ENCODE measurements at places on chromosomes 16 and 17. TPM values are rescaled to one million over a fixed set of nuclear protein-coding genes. Genes with fewer than 3 reads are reported as not detected.

DNA sequence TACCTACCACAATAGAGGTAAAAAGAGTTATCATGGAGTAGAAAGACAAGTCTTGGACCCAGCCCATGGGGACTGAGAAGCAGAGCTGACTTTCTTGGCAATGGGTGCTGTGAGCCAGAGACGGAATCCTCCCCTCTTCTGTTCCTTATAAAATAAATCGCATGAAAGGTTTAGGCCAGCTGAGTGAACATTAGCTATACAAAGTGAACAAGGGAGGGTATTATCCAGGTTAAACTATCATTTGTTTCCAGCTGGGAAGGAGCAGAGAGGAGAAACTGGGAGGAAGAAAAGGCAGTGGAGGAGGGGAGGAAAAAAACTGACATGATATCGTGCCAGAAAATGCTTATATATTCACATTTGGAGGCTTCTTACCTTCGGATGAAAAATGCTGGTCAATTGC, 13.3 kb upstream of the PAFAH1B1 start:
- H3K36me3 ChIP-seq = no peaks in the 10 kb centered on the region
- H3K4me1 ChIP-seq = no peaks in the 10 kb centered on the region
- H3K4me3 ChIP-seq = no peak overlapping the region
- no peak for DNase-seq

DNA sequence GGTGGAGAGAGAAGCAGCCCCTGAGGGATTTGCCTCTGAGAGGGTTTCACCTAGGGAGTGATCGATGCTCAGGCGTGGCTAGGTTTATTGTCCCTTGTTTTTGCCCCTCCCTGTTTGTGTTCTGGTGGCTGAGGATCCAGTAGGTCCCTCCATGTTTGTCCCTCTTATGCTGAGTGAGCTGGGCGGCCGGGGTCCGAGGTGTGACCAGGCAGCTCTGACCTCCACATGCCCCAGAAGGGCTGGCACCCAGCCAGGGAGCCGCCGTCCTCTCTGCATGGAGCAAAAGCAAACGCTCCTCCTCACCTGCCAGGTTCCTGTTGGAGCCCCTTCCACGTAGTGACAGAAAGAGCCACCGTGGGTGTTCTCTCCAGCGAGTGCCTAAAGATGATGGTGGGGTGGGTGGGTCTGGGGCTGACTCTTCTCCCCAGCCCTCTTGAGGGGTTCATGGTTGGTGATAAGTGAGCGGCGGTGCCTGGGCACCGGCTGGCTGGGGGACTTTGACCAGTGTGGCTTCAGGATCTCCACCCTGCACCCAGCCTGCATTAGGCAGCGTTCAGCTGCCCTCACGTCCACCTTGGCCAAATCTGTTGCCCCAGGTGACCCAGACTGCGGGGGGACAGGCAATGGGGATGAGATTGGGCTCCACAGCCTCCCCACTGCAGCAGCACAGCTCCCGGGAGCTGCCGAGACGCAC, 14.1 kb upstream of the NUDT16L1 start:
- H3K27ac ChIP-seq = peak overlapping the region; percentile 75
- H3K36me3 ChIP-seq = no peaks in the 10 kb centered on the region
- H3K4me3 ChIP-seq = peak overlapping the region; percentile 31
- H3K27me3 ChIP-seq = no peaks in the 10 kb centered on the region
- peak; percentile 75 for DNase-seq

The C17orf67 gene
- total RNA-seq = 2.4 TPM

DNA sequence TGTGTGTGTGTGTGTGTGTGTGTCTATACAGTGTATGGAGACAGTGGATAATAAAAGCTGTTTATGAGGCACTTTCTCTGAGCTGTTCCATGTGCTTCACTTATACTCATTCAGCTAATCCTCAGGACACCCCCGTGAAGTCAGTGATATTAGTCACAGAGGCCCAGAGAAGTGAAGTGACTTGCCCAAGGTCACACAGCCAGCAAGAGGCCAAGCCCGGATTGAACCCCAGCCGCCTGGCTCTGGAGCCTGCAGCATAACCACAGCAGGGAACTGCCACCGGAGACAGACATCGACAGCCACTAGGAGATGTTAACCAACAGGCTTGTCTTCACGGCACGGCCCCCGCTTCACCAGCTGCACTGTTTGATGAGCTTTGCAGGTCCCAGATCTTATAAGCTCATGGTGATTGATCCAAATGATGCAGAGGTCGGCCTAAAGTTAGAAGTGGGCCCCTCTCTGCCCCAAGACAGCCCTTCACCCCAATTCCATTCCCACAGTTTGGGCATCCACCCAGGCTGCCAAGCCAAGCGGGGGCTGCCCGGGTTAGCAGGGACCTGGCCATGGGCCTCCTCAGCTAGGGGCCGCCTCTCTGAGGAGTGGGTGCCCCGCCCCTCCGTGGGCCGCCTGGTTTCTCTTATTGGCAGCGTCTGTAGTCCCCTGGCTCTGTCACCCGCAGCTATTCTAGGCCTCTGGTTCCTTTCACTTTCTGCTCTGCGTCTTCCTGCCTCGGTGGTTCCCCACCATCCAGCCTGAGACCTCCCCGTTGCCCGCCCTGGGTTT, 30.9 kb downstream of the SOCS1 start:
- no peak overlapping the region for H3K27ac ChIP-seq
- DNase-seq = no peak
- no peaks in the 10 kb centered on the region for H3K27me3 ChIP-seq
- H3K4me1 ChIP-seq = peaks cover 10% of the 10 kb centered on the region

The TXNL4B gene
- total RNA-seq = 23.1 TPM

DNA sequence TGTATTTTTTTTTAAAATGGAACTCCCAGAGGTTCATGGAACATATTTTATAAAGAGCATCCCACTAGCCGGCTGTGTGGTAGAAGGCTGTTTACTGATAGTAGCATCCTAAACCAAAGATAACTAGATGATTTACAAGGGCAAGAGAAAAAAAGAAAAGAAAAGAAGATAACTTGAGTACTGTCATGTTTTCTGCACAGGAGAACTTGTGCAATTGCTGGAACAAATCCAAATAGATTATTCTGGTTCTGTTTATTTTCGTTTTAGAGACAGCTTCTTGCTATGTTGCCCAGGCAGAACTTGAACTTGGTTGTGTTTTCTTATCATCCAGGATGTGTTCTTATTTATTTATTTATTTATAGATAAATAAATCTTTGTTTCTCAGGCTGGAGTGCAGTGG, 20.9 kb upstream of the PPM1D start:
- no peak overlapping the region for H3K4me3 ChIP-seq
- no peak for DNase-seq
- no peaks in the 10 kb centered on the region for H3K36me3 ChIP-seq
- H3K27me3 ChIP-seq = no peaks in the 10 kb centered on the region
- peaks cover 6% of the 10 kb centered on the region for H3K4me1 ChIP-seq

The COIL gene
- total RNA-seq = 17.8 TPM

The APOH gene
- not detected for total RNA-seq

DNA sequence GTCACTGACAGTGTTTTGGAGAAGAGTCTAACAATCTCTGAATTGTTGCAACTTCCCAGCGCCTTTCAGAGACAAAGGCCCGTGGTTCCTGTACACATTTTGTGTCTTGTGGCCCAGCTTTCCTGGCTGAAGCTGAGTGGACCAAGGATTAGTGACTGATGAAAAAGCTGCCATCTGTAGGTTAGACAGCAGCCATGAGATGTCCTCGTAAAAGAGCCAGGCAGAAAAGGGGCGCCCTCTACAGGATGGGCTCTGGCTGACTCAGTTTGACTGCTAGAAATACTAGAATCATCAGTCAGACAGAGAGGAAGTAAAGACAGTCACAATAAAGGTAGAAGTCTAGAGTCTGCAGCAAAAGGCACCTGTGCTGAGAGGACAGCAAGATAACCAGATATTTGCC, 26.5 kb upstream of the NF1 start:
- no peak overlapping the region for H3K27ac ChIP-seq
- no peaks in the 10 kb centered on the region for H3K27me3 ChIP-seq
- DNase-seq = no peak
- no peaks in the 10 kb centered on the region for H3K36me3 ChIP-seq

The C17orf50 gene
- total RNA-seq = not detected

The CETP gene
- total RNA-seq = 0.15 TPM

- no peaks in the 10 kb centered on the region for H3K36me3 ChIP-seq
- DNase-seq = no peak
- no peaks in the 10 kb centered on the region for H3K4me1 ChIP-seq
These were observed 4.5 kb downstream of the CD79B start for GRCh38 chr17:63927464-63928171.

The RAMP2 gene
- total RNA-seq = 15.1 TPM

DNA sequence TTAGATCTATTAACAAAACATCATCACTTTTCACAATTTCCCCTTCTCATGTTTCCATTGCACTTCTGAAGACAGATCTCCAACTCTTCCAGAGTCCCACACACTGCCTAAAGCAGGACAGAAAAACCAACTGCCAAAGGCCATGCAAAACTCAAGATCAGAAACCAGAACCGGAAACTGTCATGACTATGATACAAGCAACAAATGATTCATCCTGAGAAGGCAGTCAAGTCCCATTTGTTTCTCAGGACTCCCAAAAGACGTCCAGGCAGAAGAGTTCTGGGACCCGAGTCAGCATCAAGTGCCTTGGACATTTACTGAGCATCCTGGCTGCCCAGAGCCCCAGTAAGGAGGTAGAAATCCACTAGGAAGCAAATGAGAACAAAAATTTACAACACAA, 38.8 kb downstream of the ERN1 start:
- H3K27me3 ChIP-seq = no peaks in the 10 kb centered on the region
- no peak for DNase-seq
- H3K27ac ChIP-seq = no peak overlapping the region
- H3K4me1 ChIP-seq = no peaks in the 10 kb centered on the region

GRCh38 chr17:70320673-70321345, 151.5 kb downstream of the KCNJ2 start:
- DNase-seq = no peak
- no peak overlapping the region for H3K4me3 ChIP-seq
- H3K27me3 ChIP-seq = no peaks in the 10 kb centered on the region
- H3K4me1 ChIP-seq = no peaks in the 10 kb centered on the region

DNA sequence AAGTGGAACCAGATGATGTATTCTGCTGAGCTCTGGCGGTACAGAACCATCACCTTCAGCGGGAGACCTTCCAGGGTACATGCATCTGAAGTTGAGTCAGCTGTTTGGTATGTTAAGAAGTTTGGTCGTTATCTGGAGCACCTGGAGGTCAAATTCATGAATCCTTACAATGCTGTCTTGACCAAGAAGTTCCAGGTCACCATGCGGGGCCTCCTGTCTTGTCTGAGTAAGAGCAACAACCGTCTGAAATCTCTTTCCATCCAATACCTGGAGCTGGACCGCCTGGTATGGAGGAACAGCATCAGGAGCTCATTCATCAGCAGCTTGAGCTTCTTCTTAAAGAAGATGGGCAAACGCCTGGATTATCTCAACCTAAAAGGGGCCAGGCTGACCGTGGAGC, 4.0 kb downstream of the FBXO39 start:
- DNase-seq = no peak
- H3K4me3 ChIP-seq = no peak overlapping the region
- H3K27ac ChIP-seq = no peak overlapping the region
- H3K27me3 ChIP-seq = no peaks in the 10 kb centered on the region

- no peaks in the 10 kb centered on the region for H3K36me3 ChIP-seq
- no peak overlapping the region for H3K4me3 ChIP-seq
- DNase-seq = no peak
- peaks cover 3% of the 10 kb centered on the region for H3K27me3 ChIP-seq
- H3K27ac ChIP-seq = no peak overlapping the region
These were observed 8.9 kb upstream of the HOXB2 start for GRCh38 chr17:48553826-48554225.

- H3K4me3 ChIP-seq = no peak overlapping the region
- peak; percentile 36 for DNase-seq
- no peaks in the 10 kb centered on the region for H3K36me3 ChIP-seq
- no peaks in the 10 kb centered on the region for H3K27me3 ChIP-seq
- H3K4me1 ChIP-seq = peaks cover 2% of the 10 kb centered on the region
These were observed 13.4 kb downstream of the WFDC1 start for GRCh38 chr16:84308120-84308519.

The CRYBA1 gene
- total RNA-seq = not detected

The CD300LG gene
- total RNA-seq = 6.8 TPM

The CFAP97D1 gene
- not detected for total RNA-seq

GRCh38 chr17:9329251-9329921, 246.2 kb downstream of the STX8 start:
- DNase-seq = no peak
- no peaks in the 10 kb centered on the region for H3K36me3 ChIP-seq
- no peaks in the 10 kb centered on the region for H3K4me1 ChIP-seq

DNA sequence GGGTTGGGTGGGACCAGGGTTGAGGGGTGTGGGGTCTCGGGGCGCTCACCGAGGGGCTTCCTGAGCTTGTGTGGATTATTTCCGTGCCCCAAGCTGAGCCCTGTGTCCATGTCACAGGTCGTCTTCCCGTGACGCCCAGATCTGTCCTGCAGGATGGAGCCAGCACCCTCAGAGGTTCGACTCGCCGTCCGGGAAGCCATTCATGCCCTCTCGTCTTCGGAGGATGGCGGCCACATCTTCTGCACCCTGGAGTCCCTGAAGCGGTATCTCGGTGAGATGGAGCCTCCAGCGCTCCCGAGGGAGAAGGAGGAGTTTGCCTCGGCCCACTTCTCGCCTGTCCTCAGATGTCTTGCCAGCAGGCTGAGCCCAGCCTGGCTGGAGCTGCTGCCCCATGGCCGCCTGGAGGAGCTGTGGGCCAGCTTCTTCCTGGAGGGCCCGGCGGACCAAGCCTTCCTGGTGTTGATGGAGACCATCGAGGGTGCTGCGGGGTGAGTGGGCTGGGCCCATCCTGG, 1.0 kb downstream of the TELO2 start:
- H3K27me3 ChIP-seq = no peaks in the 10 kb centered on the region
- H3K27ac ChIP-seq = no peak overlapping the region
- peaks cover 6% of the 10 kb centered on the region for H3K4me1 ChIP-seq
- no peak for DNase-seq
- no peaks in the 10 kb centered on the region for H3K36me3 ChIP-seq

GRCh38 chr16:56824331-56824730, 40.7 kb upstream of the SLC12A3 start:
- no peak overlapping the region for H3K4me3 ChIP-seq
- no peak for DNase-seq
- H3K36me3 ChIP-seq = no peaks in the 10 kb centered on the region
- H3K4me1 ChIP-seq = no peaks in the 10 kb centered on the region
- H3K27ac ChIP-seq = no peak overlapping the region

DNA sequence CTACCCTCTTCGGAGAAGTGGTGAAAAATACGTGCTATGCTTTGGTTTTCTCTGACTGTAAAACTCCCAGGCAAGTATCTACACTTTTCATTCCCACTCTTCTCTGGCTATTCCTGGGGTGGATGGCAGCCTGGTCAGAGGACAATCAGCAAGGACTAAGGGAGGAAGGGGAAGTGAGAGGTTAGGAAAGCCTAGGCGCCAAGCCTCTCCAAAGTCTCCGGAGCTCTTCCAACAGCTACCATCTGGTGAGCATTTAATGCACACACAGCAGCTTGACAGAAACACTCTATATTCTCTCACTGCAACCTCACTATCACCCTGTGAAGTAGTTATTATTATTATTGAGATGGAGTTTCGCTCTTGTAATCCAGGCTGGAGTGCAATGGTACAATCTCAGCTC, 65.1 kb downstream of the WSCD1 start:
- H3K36me3 ChIP-seq = no peaks in the 10 kb centered on the region
- no peak overlapping the region for H3K4me3 ChIP-seq
- no peaks in the 10 kb centered on the region for H3K4me1 ChIP-seq
- no peak overlapping the region for H3K27ac ChIP-seq
- H3K27me3 ChIP-seq = no peaks in the 10 kb centered on the region

The DCAKD gene
- total RNA-seq = 48.0 TPM

- H3K27ac ChIP-seq = peak overlapping the region; percentile 99
- DNase-seq = peak; percentile 63
- H3K4me3 ChIP-seq = peak overlapping the region; percentile 87
- no peaks in the 10 kb centered on the region for H3K36me3 ChIP-seq
- H3K4me1 ChIP-seq = peaks cover 6% of the 10 kb centered on the region
These were observed 692 bp upstream of the SOCS1 start for GRCh38 chr16:11256661-11257130.
